Stimulated activated CD8-positive, alpha-beta memory T cell treated with anti-CD3 and anti-CD28 coated beads, Interleukin-2, amount 100 ng/mL, for 48 hours (primary cell): ENCODE measurements at places on chromosomes 12 and 14.
A peak's percentile ranks its signal among the peaks of the same experiment; 100 is the strongest.

DNA sequence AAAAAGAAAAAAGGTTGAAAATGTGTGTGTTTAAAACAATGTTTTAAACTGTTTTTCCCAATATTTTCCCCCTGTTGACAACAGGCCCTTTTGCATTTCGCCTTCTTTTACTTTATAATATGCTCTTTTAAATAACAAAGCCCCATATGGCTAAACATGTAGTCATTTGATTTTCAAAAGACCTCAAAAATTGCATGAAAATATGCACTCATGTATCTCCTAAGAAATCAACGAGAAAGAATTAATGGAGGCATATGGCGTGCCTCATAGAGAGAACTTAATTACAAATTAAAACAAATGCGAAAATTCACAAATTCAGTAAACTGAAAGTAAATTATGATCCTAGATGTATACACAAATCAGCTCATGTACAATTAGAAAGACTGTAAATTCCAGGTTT is 202.6 kb upstream of the FOXN3 start:
- DNase-seq, result no peak

DNA sequence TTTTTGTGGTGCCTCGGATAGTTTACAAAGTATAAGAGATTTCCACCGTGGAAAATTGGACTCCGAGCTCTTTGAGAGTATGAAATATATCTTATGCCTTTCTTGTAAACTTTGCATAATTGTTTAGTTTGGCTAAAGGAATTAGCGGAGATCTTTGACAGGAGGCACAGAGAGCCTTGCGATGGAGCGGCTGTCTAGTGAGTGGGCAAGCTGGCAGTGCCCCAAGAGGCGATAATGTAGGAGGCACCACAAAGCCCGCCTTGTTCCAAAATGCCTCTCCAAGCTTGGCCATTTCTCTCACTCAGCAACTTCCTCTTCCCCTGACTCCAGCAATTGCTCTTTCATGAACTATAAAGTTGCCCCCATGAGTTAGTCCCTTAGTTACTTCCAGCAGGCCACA is 270.1 kb upstream of the PRICKLE1 start:
- DNase-seq, result no peak

- DNase-seq, result no peak
Measured at GRCh38 chr12:106118-106591, 39.6 kb downstream of the IQSEC3 start.

DNA sequence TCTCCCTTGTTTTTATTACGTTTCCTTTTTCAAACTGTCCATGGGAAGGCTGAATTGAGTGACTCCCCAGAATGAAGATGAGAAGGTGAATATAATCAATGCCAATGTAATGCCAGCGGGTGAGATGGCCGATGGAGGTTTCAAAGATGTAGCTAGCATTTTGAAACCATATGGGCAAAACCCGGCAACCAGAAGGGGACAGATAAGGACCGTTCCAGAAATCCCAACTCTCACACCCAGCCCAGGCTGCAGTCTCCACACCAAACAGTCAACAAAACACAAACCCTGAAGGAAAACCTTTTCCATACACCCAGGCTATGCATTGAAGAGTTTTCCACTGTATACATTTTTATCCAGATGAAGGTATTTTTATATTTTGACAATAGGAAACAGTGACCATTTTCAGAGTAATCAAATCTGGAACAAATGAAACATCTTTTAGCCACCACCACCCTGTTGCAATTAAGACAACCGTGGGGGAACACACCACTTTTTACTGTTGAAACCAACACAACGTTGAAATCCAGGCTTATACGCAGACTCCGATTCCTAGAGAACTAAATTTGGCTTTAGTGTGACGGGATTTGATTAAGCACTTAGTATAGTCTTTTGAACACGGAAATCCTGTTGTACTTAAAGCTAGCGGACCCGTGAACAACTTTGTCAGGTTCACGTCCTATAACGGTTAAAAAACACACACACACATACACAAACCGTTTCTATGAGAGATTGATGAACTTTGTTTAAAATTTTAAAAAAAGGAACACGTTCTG is 19.0 kb downstream of the PHETA1 start:
- DNase-seq, result no peak

GRCh38 chr12:30002677-30003076 is 218.9 kb upstream of the TMTC1 start:
- no peak for DNase-seq

DNA sequence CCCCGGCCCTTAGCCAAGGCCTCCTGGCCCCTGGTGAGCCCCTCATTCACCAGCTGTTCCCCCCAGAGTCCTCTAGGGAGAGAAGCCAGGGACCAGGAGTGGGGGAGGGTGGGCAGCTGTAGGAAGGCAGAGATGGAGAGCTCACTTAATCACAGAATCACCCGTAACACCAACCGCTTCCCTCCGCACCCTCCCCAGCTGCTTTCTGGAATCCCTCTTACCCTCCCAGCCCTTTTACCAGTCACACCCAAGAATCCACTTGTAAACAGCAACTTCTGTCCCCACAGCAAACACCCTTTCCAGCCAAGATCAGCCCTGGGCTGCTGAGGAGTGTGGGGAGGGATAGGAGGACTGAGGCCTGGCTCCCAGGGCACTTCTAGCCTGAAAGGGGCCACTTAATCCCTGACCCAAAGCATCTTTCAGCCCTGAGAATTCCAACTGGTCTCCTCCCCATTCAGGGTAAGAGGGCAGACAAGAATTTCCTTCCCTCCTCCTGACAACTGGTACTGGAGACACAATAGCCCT is 18.8 kb downstream of the NCKAP5L start:
- no peak for DNase-seq

- DNase-seq, result no peak
Measured at GRCh38 chr12:121190523-121191031, 19.4 kb upstream of the P2RX4 start.

- no peak for DNase-seq
Measured at GRCh38 chr14:68359837-68360552, 432.9 kb downstream of the ZFP36L1 start.

DNA sequence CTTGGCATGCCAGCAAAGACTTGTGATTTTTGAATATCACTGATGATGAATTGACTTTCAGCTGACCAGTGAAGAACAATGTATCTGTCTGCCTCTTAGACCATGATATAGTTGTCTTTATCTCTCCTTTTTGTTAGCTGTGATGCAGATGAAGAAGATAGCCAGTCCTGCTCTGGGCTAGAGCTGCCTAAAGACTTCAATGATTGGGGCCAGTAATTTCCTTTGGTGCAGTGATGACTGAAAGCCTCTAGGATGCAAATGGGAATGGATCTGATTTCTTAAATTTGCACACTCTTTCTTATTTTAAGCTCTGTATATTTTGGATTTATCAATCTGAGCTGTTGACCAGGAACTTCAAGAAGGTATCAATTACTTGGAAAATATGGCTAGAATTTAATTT is at the start of gene TAS2R9:
TSS of gene TAS2R9 (minus strand) at position 101 of the 400 bp plus-strand sequence. CDS start at position 8, 93 bp downstream.
- DNase-seq, result no peak

- DNase-seq, result no peak
Measured at GRCh38 chr12:55057481-55057880, 37.7 kb downstream of the NEUROD4 start.

DNA sequence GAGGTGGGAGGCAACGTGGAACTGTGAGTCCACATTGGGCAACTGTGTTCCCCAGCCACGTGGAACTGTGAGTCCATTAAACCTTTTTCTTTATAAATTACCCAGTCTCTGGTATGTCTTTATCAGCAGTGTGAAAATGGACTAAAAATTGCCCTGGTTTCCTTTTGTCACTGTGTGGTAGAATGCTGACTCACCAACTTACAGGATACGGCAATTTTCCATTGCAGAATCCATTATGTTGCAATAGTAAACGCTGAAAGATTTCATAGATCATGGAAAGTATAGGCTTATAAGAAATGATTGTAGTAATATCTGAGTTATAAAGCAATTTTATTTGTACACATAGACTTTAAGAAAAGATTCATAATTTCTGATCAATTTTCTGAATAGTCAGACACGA is 93.0 kb downstream of the GTF2A1 start:
- no peak for DNase-seq

GRCh38 chr12:114012744-114013431 is 46.8 kb upstream of the RBM19 start:
- DNase-seq, result no peak

DNA sequence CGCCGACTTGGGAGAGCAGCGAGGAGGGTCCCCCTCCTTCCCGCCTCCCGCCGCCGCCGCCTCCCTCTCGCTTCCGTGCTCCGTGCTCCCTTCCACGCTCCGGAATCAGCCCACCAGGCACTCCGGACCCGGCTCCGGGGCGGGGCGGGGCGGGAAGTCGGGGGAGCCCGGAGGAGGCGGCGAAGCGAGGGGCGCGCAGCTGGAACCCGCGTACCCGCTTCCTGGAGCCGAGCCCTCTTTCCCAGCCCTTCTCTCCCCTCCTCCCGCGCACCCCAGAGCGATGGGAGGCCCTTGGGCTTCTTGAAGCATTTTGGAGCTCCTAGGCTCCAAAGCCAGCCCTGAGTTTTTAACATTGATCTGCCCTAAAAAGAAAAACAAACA is at the start of gene SYNDIG1L:
TSS of gene SYNDIG1L (minus strand) at position 9 of the 381 bp plus-strand sequence. CDS start 16,466 bp downstream, outside the sequence.
- no peak for DNase-seq

DNA sequence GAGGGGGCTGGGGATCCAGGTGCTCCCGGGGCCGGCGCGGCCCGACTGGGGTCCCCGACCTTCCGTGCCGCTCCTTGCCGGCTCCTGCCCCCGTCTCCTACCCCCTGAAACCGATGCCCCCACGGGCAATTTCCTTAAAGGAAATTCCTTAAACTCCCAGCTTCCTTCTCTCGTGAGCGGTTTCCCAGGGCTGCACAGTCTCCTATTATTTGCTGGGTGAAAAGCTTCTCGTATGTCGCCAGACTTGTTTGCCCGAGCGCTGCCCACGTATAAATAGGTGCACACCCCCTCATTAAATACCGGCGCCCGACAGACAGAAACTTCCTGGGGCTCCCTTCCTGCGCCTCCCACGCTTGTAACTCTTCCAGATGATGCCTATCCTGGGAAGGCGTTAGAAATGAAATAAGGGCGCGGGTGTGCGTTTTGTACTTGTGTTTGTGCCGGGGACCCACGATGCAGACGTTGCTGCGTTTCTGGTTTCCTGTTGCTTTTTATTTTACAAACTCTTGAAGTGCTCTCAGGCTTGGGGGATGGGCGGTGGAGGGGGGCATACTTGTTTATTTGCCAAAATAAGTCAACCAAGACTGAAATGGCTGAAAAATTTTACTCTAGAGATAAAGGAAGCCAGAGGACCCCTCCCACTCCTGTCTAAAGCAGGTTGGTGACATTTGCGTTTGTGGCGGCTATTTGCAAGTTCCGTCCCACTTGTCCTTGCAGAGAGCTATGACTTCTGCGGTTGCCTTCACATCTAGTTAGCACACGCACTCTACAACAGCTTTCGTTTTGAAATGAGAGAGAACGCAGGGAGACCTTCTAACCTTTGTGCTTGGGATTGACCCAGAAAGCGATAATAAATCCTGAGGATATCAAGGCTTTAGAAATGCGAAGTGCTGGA is 1.0 kb downstream of the HIP1R start:
- DNase-seq, result peak; percentile 20

DNA sequence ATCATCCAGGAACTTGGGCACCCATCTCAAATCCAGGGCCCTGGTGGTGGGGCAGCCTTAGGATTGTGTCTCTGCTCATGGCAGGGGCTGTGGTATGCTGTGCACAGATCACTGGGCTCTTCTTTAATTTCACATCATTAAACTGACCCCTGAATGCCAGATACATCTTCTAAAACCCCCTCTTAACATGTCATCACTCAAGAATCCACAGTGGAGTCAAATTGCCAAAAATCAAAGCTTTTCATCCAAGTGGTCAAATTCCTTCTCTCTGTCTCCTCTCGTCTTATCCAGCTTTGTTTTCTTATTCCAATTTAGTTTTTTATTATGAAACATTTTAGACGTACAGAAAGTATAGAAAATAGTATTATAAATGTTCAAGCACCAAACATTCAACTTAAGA is 97.5 kb downstream of the ADCK1 start:
- no peak for DNase-seq

GRCh38 chr12:93111773-93112172 is 182.7 kb upstream of the EEA1 start:
- no peak for DNase-seq

DNA sequence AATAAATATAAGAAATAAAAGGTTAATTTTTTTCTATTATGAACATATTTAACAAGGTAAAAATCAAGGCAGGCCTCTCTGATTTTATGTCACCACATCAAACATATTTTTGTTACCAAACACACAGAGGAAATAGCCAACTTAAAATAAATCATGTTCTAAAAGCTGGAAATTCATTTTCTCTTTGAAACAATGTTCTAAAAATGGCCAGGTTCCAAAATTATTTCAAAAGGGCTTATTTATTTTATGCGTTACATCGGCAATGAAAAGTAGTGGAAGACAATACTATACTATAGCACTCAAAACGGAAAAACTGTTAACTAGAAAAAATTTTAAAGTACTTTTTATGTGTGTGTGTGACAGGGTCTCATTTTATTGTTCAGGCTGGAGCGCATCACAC is 24.0 kb upstream of the RASSF8 start:
- DNase-seq, result no peak

GRCh38 chr12:125132698-125133400 is 67.6 kb downstream of the AACS start:
- DNase-seq, result no peak
